Myometrial cell (primary cell): ENCODE measurements at places on chromosomes 5 and 9. TPM values are rescaled to one million over a fixed set of nuclear protein-coding genes. Genes with fewer than 3 reads are reported as not detected.

Gene IARS1
- 234 and 261 TPM in 2 replicates for total RNA-seq

Gene MYMK
- total RNA-seq, result not detected in 2 replicates

Gene SLC23A1
- not detected in 2 replicates for total RNA-seq

Gene SLC45A2
- total RNA-seq, result not detected in 2 replicates

Gene NTRK2
- total RNA-seq, result not detected in 2 replicates

Gene TAF11L5
- not detected in 2 replicates for total RNA-seq
